ENCODE measurements at places on chromosomes 11 and 22. TPM values are rescaled to one million over a fixed set of nuclear protein-coding genes. Genes with fewer than 3 reads are reported as not detected.

Gene ZNF214
- total RNA-seq = 0.29 TPM

Gene DBX1
- total RNA-seq = not detected

Gene RIMBP3C
- total RNA-seq = 0.89 TPM

DNA sequence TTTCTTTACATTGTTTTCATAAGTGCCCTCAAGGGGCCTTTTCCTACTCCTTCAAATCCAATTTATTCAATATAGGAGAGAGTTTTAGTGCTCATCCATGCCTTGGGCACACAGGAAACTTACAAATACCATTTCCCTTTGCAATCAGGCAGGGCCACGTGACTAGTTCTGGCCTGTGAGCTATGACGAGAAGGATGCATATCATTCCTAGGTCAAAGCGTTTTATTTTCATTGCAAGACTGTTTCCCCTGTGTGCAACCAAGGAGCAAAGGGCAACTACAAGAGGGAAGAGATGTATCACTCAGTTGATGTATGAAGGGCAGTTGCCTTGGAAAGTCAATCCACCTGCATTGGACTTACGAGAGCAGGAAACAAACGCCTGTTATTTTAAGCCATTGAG is 1.9 kb upstream of the TRAF6 start:
- H3K27ac ChIP-seq = no peak overlapping the region
- no peaks in the 10 kb centered on the region for H3K36me3 ChIP-seq
- peaks cover 4% of the 10 kb centered on the region for H3K4me1 ChIP-seq

DNA sequence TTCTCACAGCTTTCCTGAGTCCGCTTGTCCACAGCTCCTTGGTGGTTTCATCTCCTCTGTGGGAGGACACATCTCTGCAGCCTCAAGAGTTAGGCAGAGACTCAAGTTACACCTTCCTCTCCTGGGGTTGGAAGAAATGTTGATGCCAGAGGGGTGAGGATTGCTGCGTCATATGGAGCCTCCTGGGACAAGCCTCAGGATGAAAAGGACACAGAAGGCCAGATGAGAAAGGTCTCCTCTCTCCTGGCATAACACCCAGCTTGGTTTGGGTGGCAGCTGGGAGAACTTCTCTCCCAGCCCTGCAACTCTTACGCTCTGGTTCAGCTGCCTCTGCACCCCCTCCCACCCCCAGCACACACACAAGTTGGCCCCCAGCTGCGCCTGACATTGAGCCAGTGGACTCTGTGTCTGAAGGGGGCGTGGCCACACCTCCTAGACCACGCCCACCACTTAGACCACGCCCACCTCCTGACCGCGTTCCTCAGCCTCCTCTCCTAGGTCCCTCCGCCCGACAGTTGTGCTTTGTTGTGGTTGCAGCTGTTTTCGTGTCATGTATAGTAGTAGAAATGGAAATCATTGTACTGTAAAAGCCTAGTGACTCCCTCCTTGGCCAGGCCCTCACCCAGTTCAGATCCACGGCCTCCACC is 11.7 kb downstream of the RASD2 start:
- no peak overlapping the region for H3K4me3 ChIP-seq
- H3K27ac ChIP-seq = no peak overlapping the region
- peak; percentile 93 for DNase-seq

DNA sequence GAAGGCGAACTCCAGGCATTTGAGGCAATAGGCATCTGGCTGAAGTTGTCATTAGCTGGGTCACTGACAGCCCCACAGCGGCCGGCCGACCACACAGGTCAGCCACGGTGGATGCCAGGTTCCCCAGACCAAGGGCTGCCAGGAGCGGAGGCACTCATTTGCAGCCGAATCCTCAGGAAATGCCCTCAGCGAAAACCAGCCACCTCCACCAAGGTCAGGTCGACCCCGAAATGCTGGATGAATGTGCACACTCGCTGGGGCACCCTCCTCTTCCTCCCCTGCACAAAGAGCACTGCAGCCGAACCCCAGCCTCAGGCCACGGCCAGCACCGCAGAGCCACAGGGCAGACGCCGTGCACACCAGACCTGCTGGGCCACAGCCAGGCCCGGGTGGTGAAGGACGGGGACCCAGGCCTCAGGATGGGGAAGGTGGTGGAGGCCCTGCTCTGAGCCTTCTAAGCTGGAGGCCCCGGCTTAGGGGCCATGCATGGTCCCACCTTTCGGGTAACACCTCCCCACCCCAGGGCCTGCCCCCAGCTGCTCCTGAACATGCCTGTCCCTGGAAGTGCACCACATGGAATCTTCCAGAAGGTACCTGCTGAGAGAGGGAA is 206.0 kb downstream of the BRD1 start:
- peaks cover 38% of the 10 kb centered on the region for H3K36me3 ChIP-seq
- H3K27me3 ChIP-seq = no peaks in the 10 kb centered on the region
- H3K4me3 ChIP-seq = no peak overlapping the region
- H3K4me1 ChIP-seq = peaks cover 19% of the 10 kb centered on the region

DNA sequence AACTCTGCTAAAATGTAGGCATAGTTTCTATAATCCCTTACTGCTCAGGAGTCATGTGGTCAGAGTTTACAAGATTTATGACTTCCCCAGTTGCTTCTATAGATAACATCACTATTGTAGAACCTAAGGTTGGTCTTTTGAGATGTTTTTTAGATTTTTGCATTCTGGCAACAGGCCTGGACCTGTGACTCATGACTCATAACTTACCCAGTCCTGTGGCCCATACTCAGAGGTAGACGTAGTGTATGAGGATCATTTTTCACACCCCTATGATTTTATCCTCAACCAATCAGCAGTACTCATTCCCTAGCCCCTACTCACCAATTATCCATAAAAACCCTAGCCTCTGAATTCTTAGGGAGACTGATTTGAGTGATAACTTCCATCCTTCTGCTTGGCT is 384.4 kb upstream of the DDI1 start:
- H3K27ac ChIP-seq = no peak overlapping the region
- H3K4me1 ChIP-seq = no peaks in the 10 kb centered on the region

GRCh38 chr11:94112206-94112953 is 16.3 kb upstream of the PANX1 start:
- no peak overlapping the region for H3K4me3 ChIP-seq
- no peaks in the 10 kb centered on the region for H3K36me3 ChIP-seq
- no peak overlapping the region for H3K27ac ChIP-seq

- H3K27me3 ChIP-seq = no peaks in the 10 kb centered on the region
- no peaks in the 10 kb centered on the region for H3K36me3 ChIP-seq
- no peak overlapping the region for H3K27ac ChIP-seq
- DNase-seq = no peak
- H3K4me3 ChIP-seq = no peak overlapping the region
- peaks cover 28% of the 10 kb centered on the region for H3K4me1 ChIP-seq
Measured at GRCh38 chr22:39722032-39722325, 151.4 kb downstream of the CACNA1I start.

GRCh38 chr11:134266841-134267251 is 9.3 kb upstream of the GLB1L3 start:
- H3K27me3 ChIP-seq = peaks cover 24% of the 10 kb centered on the region
- no peak overlapping the region for H3K27ac ChIP-seq
- H3K4me1 ChIP-seq = no peaks in the 10 kb centered on the region
- no peak for DNase-seq
- peaks cover 18% of the 10 kb centered on the region for H3K36me3 ChIP-seq

DNA sequence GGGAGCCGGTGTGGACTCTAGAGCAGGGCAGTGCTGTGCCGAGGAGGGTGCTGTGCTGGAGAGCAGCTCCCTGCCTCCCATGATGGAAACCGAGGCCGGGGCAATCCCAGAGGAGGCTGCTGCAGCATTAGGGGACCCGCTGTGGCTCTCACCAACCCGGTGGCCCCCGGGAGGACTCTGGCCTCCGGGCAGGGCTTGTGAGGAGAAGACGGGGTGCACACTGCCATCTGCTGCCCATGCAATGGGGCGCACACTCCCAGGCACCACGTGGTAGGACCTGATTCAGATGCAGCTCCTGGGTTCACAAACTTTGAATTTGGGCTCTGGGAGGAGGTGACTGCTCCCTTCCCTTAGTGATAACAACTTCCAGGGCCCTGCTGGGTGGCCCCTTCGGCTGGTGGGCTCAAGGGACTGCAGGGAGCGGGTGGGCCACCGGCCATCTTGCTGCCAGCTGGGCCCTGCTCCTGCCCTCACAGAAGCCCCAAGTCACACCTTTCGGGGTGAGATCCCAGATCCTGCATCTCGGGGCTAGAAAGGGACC is 93.8 kb upstream of the FGF3 start:
- H3K27ac ChIP-seq = no peak overlapping the region
- H3K4me3 ChIP-seq = no peak overlapping the region
- H3K27me3 ChIP-seq = peaks cover 5% of the 10 kb centered on the region
- no peaks in the 10 kb centered on the region for H3K4me1 ChIP-seq
- no peaks in the 10 kb centered on the region for H3K36me3 ChIP-seq

DNA sequence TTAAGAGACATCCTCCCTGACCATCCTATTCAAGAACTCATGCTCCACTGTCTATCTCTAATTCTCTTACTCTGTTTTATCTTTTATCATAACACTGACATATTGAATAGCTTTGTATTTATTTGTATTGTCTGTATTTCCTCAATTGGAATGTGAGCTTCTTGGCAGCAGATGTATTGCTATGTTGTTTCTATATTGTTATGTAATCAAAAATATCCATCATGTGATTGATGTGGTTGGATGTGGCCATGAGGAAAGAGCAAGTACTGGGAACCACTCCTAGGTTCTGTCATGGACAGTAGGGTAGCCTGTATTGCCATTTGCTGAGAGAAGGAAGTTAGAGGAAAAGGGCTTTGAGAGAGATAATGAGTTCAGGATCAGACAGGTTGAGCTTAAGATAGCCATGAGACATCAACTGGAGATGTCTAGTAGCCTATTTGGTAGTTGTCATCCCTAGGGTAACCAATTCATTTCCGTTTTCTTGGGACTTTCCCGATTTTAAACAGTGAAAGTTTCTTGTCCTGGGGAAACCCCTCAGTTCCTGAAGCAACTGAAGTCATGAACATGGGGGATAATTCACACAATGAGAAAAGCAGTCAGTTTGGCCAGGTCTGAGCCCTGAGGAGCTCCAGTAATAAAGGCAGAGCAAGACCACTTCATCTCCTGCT is 404.5 kb downstream of the INSC start:
- no peak for DNase-seq
- H3K4me3 ChIP-seq = no peak overlapping the region
- no peaks in the 10 kb centered on the region for H3K36me3 ChIP-seq

DNA sequence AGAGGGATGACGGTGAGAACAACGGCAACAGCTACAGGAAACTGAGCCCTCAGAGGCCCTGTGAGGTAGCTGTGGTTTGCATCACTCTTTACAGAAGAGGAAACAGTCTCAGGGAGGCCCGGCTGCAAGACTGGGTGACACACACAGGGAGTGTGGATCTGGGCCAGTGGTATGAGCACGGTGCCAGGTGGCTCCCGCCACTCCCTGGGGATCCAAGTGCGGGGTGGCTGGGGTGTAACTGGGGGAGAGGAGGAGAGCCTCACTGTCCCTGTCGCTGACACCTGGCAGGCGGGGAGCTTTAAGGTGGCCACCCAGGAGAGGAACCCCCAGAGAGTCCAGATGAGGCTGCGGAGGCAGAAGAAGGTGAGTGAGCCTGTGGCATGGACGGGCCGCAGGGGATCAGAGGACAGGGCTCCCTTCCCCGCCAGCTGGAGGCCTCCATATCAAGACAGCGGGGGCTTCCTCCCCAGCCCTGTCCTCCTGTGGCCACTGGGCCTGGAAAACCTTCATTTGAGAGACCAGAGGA is 5.6 kb downstream of the RGL4 start:
- peaks cover 61% of the 10 kb centered on the region for H3K36me3 ChIP-seq
- no peaks in the 10 kb centered on the region for H3K27me3 ChIP-seq
- no peak overlapping the region for H3K4me3 ChIP-seq
- H3K4me1 ChIP-seq = peaks cover 3% of the 10 kb centered on the region
- no peak overlapping the region for H3K27ac ChIP-seq
